ENCODE measurements at places on chromosomes 2 and 18.

GRCh38 chr2:233005096-233005495 is 8.0 kb downstream of the NGEF start:
- no peak for DNase-seq

DNA sequence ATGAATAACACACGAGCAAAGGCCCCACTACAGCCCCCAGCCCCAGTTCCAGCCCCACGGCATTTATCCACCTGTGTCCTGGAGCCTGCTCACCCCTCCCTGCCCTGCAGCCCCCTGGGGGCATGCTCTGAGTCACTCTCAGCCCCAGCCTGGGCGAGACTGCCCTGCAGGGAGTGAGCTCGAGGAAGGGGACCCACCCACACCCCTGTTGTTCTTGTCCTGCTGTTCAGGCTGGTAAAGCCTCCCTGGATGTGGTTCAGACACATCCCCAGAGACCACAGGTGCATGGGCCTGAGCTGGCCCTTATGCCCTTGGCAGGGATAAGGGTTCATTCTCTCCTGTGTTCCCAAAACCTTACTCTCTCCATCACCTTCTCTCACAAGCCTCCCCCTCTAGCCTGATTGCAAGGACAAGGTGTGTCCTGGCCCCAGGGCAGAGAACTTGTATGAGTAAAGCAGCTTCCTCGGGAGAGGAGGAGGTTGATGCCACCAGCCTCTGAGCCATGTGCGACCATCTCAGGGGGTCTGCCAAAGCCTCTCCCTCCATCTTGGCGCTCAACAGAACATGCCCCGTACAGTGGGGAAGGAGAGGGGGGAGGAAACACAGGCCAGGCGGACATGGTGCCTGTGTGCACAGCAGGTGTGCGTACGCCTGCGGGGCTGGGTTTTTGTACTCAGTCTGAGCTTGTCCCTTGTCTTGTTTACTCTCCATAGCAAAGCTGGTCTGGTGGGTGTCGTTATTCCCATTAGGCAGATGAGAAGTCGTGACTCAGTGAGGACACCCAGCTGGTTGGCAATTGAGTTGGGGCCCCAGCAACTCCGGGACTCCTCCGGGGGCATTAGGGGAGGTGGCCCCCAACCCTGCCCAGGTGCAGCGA is 64.4 kb downstream of the CIB4 start:
- DNase-seq, result no peak

DNA sequence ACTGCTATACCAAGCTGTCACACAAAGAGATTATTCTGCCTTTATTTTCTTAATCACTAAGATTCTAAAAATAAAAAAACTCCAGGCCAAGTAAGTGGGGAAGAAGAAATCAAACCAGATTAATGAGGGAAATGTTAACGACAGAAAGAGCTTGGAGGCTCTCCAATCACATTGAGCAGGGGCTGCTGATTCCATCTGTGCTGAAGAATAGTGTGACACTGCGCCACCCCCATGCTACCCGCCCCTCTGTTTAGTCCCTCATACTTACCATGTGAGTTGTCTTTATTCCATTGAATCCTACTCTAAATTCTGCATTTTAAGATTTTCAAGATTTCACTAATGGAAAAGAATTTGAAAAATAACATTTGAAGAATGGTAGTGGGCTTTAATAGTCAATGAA is 998.0 kb upstream of the CDH2 start:
- DNase-seq, result no peak

- no peak for DNase-seq
Observed at GRCh38 chr18:61738488-61738887, 154.3 kb downstream of the RNF152 start.

GRCh38 chr2:108534584-108535356 is 500 bp downstream of the LIMS1 start:
- DNase-seq, result no peak

DNA sequence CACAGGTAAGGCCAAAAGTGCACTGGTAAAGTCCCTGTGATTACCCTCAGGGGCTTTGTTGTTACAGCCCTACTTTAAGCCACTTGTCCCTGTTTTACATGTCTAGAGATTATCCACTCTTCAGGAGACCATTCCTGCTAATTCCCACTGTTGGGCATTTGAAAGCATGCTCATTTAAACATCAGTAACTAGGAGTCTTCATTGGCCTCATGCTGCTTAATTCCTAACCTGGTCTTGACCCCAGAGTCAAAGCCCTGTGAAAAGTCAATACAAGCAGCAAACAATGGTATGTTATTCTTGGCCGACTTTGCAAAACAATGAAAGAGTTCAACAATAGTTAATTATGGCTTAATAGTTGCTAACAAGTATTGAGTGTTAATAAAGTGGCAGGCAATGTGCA is 23.2 kb downstream of the AFF3 start:
- DNase-seq, result no peak

DNA sequence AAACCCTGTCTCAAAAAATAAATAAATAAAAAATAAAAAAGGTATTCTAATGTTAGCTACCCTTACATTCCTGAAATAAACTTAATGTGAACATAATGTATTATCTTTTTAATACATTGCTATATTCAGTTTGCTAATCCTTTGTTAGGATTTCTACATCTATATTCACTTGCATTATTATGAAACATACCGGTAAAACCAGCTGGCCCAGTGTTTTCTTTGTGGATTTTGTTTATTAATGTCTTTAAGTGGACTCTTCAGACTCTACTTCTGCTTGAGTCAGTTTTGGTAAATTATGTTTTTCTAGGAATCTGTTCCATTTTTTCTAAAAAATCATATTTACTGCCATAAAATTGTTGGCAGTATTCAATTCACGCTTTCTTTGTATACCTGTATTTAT is 34.5 kb downstream of the PTPN2 start:
- no peak for DNase-seq

- DNase-seq, result no peak
Observed at GRCh38 chr2:238003234-238004031, 36.6 kb downstream of the UBE2F start.

GRCh38 chr2:56465491-56465890 is 281.7 kb downstream of the CCDC85A start:
- DNase-seq, result no peak

DNA sequence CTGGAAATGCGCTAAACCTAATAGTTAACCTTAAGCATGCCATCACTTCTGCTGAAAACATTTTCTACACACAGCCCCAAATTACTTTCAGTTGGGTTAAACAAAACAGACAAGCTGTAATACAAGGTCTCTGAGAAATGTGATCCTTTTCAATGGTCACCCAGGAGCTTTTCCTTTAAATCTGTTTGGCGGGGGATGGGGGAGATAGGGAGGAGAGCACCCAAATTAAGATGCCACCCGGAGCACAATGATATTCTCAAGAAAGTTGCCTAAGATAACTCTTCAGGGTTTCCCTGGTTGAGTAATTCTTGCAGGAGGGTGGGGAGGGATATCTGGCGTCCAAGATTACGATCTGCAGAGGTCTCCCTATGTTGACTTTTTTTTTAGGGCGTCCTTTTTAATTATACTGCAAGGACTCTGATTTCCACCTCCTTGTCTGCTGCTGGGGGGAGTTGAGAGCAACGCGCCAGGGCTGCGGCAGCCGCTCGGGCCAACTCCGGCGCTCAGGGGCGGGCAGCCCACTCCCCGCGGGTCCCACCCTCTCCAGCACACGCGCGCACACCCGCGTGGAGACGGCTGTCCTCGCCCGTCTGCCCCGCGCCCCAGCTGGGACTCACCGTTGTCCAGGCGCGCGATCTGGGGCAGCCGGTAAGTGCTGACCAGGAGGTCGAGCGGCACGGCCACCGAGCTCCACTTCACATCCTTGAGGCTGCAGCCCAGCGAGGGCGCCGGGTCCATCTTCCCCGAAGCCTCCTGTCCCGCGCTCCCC is 807 bp downstream of the GAREM1 start:
- no peak for DNase-seq

DNA sequence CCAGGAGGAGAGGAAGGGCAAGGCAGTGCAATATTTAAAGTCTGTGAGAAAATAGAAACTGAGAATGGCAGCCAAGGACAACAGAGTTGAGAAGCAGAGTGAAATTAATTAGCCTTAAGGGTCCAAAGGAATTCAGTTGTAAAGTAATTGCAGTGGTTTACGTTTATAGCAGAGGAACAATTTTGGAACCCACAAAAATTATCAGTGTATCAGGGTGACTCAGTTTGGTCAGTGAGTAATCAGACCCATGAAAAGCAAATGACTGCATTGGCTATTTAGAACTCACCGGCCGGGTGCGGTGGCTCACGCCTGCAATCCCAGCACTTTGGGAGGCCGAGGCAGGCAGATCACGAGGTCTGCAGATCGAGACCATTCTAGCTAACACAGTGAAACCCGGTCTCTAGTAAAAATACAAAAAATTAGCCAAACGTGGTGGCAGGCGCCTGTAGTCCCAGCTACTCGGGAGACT is 245.8 kb upstream of the SLC39A10 start:
- no peak for DNase-seq

GRCh38 chr2:175728032-175728431 is 274.0 kb downstream of the LNPK start:
- DNase-seq, result no peak

GRCh38 chr18:49251451-49251850 is 209.0 kb downstream of the DYM start:
- DNase-seq, result no peak

- DNase-seq, result no peak
Observed at GRCh38 chr2:197174539-197175094, 136.0 kb downstream of the ANKRD44 start.

- no peak for DNase-seq
Observed at GRCh38 chr2:24515335-24515734, 24.3 kb downstream of the NCOA1 start.

DNA sequence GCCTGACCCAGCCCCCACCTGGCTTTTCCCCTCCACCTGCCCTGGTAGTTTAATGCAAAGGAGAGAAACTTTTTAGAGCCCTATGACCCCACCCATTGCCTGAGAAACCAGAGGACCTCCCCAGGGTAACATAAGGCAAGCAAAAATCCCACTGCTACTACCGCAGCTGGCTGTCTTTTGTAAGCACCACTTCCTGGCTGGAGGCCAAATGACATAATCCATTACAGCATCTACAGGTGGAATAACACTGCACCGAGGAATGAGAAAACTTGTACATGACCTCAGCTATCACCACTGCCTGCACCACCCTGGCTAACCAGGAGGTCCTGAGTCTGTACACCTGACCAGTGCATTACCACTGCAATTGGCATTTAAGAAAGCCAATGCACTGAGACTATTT is 149.6 kb upstream of the GALNT5 start:
- no peak for DNase-seq

DNA sequence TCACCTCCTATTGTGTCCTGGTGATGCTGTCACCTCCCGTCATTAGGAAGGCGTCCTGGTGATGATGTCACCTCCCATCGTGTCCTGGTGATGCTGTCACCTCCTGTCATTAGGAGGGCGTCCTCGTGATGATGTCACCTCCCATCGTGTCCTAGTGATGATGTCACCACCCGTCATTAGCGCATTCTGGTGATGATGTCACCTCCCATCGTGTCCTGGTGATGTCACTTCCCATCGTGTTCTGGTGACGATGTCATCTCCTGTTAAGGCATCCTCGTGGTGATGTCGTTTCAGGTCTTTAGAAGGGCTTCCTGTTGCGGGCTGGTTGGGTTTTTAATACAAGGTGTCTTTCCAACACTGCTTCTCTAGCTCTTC is 40.7 kb downstream of the CTDP1 start:
- DNase-seq, result no peak

- no peak for DNase-seq
Observed at GRCh38 chr2:30039101-30039500, 107.7 kb upstream of the YPEL5 start.

DNA sequence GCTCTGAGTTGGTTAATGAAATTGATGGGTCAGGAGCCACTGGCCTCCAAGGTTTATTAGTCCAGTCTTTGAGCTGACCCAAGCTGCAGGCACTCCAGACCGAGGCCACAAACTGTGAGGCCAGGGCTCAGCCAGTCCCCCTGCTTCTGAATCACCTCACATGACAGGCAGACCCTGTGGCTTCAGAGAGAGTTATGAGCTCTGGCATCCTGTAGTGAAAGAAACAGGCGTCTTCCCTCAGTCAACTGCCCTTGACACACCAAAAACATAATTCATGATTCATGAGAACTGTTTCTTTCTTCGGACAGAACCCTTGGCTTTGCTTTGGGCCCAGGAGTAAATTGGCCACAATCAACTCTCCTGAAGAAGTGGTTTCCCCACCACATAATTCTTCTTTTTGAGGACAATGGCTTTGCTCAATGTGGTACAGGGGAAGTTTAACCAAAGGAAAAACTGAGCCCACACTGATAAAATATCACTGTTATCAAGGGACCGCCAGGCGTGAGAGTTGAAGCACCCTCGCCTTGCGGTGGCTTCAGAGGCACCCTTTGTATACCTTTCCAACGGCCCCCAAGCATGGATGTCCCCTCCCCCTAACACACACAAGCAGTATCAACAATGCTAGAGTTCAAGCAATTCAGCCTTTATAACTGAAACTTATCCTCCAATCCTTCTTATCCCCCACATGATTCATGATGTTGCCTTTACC is 226.9 kb downstream of the CYRIA start:
- no peak for DNase-seq

GRCh38 chr18:33755931-33756560 is 178.0 kb downstream of the ASXL3 start:
- DNase-seq, result no peak

DNA sequence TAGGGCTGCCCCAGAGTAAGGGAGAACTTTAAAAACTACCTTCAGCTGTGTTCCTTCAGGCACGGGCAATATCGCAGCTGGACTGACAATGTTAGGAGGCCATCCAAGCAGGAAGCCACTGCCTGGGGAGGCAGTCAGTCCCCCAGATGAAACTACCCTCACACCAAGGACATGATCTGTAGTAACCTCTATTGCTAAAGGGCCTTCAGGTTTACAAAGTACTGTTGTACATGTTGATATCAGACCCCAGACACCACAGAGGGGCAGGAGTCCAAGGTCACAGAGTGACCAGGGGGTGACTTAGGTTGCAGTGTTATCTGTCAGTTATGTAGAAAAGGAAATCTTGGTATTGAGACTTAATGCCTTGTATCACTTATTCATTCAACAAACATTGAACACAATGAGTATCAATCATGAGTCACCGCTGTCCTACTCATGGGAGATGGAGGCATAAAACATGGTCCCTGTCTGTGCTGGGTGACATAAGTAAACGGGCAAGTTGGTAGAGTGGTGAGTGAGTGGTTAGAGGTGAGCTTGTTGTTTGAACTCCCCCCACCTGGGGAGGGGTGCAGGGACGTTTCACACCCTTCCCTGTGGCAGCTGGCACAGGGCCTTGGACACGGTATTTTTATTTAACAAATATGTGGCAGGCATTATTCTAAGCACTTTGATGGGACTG is 7.1 kb downstream of the CABLES1 start:
- no peak for DNase-seq

GRCh38 chr2:16881122-16881521 is 215.5 kb upstream of the CYRIA start:
- no peak for DNase-seq

GRCh38 chr2:239609162-239609561 is 208.3 kb upstream of the HDAC4 start:
- no peak for DNase-seq

- no peak for DNase-seq
Observed at GRCh38 chr2:98161186-98161585, 74.2 kb downstream of the VWA3B start.

DNA sequence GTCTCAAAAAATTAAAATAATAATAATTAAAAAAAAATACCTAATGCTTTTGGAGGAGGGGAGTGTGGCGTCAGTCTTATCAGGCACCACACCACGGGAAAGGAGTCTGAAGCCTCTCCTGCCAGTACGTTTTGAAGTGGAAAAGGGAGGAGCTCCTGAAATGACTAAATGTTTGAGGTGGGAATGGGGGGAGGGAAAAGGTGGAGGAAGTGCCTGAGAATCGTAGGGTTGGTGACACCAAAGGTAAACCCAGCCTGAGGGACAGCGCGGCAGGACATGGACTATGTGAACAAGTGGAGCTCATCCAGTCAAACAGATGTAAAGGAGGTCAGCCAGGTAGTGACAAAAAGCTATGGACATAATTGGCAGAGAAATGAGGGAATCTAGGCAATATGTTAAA is 42.2 kb upstream of the EPHA4 start:
- no peak for DNase-seq
